ENCODE measurements at places on chromosomes 16 and 17.
A peak's percentile ranks its signal among the peaks of the same experiment; 100 is the strongest.

DNA sequence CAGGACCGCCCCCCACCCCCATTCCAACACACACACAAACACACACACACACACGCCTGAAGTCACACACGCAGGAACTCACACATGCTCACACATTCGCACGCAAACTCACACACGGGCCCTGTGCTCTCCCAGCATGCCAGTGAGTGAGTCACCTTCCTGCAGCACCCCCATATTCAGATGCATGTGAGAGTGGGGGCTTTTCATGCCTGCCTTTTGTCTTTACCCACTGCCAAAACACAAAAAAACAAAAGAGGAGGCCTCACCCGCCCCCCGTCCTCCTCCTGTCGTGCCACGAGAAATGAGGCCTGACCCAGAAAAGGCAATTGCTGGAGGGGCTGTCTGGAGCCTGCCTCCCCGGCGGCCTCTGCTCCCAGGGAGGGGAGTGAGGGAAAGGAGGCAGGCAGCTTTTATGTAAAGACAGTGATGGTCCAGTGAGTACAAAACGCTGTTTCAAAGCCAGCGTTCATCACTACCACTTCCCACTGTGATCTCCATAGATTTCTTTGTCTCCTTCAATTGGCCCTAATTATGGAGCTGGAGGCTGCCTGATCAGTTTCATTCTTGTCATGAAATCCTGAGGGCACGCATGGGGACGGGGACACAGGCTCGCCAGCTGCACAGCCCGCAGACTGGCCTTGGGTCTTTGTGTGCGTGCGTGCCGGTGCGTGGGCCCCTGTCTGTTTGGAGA is 29.5 kb upstream of the GSE1 start:
- DNase-seq = no peak

GRCh38 chr17:79002291-79002690 is 7.3 kb downstream of the CANT1 start:
- no peak for DNase-seq

DNA sequence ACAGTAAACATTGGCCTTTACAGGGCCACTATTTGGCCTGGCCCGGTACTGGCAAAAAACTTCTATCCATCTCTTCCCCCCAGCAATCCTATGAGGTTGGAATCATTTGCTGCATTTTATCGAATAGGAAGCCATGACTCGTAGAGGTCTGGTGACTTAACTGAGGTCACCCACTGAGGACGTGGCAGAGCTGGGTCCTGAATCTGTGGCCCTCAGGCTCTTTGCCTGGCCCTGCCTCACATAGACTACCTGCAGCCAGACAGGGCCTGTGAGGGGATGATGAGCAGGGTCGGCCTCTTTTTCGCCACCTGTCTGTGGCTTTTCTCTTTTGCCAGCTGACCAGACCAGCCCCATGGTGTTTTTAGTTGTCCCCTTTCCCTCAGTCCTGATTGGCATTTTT is 1.9 kb downstream of the PPP4C start:
- no peak for DNase-seq

DNA sequence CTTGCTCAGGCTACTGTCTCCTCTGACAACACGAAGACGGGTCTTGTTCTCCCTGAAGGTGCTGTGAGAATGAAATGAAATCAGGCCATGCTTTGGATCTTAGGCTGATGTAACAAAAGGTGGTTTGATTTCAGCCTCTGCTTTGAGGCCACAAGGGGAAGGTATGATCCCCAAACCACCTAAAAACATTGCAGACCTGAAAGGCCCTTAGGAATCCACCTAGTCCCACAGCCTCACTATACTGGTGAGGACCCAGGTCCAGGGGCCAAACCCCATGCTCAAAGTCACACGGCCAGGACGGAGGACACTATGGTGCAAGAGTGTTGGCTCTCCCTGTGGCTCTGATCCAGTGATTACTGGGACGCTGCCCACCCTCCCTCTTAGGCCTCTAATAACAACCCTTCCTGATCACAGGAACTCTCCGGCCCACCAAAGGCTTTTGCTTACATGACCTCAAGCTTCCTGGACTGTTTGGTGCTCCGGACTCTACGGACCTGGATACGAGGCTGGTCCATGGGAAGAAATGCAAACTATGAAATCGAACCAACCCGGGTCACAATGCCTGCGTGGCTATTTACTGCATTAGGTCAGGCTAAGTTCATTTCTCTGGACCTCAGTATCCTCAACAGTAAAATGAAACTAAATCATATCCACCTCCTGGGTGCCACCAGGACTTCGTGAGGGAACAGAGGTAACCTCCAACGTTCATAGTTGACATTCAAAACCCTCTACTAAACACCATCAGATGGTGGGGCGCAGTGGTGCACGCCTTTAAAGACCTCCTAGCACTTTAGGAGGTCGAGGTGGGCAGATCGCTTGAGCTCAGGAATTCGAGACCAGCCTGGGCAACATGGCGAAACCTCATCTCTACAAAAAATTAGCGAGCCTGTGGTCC is 1.5 kb downstream of the TRIM25 start:
- DNase-seq = no peak

- no peak for DNase-seq
Measured at GRCh38 chr16:12425134-12425941, 378.3 kb downstream of the CPPED1 start.

DNA sequence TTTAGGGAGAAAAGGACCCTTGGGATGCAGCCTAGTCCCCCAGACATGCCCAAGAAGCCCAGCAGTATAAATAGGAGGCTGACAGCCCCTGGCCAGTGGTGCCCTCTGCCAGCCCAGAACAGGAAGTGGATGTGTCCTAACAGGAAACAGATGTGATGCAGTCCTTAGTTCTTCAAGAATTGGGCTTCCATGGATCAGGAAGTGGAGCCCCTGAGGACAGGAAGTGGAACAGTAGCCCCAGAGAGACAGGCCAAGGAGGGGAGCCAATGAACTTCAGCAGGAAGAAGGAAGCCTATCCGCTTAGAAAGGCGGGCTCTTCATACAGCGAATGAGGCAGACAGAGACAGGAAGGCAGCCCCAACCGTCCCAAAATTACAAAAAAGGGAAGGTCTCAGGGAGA is 7.2 kb downstream of the CTF1 start:
- DNase-seq = no peak

DNA sequence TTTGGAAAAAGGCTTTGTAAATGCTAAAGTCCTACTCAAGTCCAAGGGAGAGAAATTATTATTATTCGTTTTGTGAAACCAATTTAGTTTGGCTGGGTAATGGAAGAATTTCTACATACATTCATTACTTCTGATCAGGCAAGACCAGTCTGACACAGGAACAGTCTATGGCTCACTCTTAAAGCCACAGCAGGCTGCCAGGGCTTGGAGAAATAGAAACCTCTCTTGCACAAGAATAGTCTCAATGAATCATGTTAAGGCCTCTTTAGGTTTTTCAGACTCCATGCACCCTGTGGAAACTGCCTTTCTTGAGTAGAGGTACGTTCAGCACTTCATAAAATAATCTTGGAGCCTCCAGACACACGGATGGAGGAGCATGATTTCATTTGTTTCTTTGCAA is 167.7 kb downstream of the IRX3 start:
- DNase-seq = peak; percentile 28

- DNase-seq = no peak
Measured at GRCh38 chr17:38735161-38735997, 5.2 kb downstream of the CISD3 start.

GRCh38 chr17:14201988-14202380 is 34.7 kb downstream of the CDRT15 start:
- DNase-seq = no peak

- no peak for DNase-seq
Measured at GRCh38 chr16:11791144-11791828, 5.8 kb downstream of the ZC3H7A start.

GRCh38 chr17:62666061-62666800 is 38.8 kb downstream of the MRC2 start:
- no peak for DNase-seq

DNA sequence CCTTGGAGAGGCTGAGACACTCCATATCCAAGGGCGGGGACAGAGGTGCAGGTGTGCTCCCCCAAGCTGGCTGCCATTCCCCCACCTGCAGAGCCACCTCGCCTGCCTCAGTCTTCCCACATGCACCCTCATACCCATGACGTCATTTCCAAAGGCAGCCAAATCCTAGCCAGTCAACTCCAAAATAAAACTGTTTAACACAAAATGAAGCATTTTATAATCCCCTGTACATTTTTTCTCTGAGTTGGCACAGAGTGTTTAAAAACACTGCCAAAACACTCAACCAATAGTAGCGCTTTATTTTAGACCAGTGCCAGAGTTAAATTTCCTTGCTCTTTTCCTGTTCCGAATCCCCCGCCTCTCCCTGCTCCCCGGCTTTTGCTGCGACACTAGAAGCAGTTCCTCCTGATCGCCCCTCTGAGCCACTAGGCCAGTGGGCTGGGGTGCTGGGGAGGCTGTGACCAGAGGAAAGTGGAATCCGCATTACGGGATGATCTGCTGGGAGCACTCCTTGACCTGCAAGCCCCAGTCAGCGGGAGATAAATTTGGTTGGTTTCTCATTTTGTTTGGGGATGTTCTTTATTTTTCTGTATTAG is 139.5 kb downstream of the ZNF423 start:
- DNase-seq = no peak

DNA sequence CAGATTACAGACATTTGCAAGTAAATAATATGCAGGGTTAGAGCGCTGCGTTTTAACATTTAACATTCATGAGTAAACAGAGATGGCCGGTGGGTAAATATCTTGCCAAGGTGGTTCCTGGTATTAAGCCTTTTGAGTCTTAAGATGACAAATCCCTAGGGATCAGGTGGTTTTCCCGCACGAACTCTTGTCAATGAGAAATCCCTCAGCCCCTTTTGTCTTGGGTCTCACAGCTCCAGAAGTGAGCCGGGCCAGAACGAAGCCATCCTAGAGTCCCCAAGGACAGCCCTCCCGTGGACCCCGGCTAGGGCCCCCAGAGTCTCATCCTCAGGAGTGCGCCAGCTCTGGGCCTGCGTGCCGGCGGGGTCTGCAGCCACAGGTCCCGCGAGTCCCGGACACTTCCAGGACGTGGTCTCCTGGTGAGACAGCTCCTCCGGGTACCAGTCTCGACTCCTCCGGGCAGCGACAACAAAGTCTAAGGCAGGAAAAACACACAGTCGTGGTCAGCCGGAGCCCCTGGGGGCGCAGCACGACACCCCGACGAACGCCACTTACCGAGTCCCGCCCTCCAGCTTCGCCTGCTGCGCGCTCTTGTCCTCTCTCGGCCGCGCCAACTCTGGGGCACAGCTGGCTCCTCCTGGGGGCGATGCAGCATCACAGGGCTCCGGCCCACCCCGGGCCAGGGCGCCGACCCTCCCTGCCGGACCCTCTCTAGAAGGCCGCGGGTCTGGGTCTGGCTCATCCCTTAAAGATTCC is 13.3 kb downstream of the MIS12 start:
- DNase-seq = no peak

DNA sequence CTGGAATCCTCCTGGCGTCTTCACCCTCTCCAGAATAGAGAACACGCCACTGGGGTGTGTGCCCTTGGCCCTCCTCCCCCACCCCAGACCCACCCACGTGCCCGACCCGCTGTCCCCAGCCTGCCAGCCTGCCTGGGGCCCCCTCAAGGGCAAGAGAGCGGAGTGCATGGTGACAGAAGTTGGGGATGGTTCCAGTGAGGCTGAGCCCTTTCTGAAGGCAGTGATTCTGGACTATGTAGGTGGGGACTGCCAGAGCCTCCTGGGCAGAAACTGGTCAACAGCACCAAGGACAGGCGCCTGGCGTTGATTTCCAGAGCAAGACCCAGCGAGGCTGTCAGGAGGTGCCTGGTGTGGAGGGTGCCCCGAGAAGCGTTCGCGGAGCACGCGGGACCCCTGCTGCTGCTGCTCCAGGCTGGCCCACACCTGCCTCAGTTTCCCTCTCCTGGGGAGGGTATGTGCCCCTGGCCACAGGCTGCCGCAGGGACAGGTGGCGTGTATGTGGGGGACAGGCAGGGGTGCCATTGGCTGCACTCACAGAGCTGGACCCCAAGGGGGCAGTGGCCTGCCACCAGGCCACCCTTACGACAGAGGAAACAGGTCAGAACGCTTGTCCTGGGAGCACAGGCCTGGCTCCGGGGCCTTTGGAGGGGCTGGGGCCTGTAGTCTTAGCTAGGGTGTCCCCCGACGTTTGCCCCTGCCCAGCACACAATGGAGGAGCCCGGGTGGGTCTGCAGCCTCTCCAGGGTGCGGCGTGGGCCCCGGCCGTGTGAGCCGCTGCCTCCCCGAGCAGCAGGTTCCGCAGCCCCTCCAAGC is 1.2 kb downstream of the SSTR5 start:
- no peak for DNase-seq

GRCh38 chr16:85221771-85222154 is 109.5 kb upstream of the CIBAR2 start:
- no peak for DNase-seq

- peak; percentile 36 for DNase-seq
Measured at GRCh38 chr17:56125830-56126819, 27.1 kb upstream of the ANKFN1 start.

GRCh38 chr17:13822700-13823099 is 221.0 kb upstream of the HS3ST3A1 start:
- no peak for DNase-seq

DNA sequence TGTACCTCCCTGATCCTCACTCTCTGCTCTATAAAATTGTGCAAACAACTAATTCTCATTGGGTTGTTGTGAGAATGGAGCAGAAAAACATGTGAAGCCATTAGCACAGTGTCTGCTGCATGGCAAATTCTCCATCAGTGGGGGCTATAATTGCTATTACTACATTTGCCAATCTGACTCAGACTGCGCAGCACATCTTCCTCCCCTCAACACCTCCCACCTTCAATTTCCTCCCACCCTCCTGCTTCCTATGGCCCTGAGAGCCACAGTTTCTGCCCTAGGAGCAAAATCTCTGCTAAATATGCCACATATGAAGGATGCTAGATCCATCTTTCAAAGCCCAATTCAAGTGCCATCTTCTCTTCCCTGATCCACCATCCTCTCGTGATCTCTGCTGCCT is 37.0 kb downstream of the ABCC12 start:
- DNase-seq = no peak

- DNase-seq = peak; percentile 34
Measured at GRCh38 chr17:350706-351448, 1.7 kb downstream of the RPH3AL start.

- DNase-seq = no peak
Measured at GRCh38 chr17:77345260-77345910, 204.6 kb downstream of the SEC14L1 start.
